ENCODE measurements at places on chromosomes 13 and 19.

DNA sequence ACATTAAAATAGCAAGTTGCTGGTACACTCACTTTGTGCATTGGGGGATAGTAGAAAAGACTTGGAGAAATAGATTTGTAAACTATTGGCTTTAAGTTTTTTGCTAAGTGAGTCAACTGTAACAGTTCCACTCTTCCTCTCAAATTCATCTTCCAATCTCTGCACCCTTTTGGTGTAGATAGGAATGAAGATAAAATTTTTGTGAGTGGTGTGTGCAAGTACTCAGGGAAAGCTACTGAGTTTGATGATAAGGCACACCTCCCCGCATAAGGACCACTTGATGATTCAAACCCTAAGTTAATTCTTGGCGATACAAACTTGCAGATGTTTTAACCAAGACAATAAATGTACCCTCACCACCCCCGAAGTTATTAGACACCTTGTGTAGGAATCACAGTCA is 168.3 kb upstream of the SLITRK1 start:
- DNase-seq, result no peak

GRCh38 chr13:112124141-112124540 is 57.2 kb downstream of the SOX1 start:
- DNase-seq, result no peak

DNA sequence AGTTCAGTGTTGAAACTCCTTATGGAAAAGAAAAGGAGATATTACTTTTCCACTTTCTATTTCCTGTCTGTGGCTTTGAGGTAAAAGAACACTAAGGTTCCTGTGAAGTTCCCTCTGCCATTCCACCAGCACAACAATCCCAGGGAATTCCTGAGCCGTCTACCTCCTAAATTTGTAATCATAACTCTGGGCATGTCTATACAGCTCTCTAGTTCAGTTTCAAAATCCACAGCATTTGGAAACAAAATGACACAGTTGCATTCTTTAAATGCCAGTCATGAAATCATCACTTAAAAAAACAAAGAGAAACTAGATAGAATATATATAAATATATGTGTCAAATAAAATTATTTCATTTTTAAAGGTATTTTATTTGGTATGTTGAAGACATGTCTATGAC is 9.0 kb upstream of the THSD1 start:
- DNase-seq, result no peak

DNA sequence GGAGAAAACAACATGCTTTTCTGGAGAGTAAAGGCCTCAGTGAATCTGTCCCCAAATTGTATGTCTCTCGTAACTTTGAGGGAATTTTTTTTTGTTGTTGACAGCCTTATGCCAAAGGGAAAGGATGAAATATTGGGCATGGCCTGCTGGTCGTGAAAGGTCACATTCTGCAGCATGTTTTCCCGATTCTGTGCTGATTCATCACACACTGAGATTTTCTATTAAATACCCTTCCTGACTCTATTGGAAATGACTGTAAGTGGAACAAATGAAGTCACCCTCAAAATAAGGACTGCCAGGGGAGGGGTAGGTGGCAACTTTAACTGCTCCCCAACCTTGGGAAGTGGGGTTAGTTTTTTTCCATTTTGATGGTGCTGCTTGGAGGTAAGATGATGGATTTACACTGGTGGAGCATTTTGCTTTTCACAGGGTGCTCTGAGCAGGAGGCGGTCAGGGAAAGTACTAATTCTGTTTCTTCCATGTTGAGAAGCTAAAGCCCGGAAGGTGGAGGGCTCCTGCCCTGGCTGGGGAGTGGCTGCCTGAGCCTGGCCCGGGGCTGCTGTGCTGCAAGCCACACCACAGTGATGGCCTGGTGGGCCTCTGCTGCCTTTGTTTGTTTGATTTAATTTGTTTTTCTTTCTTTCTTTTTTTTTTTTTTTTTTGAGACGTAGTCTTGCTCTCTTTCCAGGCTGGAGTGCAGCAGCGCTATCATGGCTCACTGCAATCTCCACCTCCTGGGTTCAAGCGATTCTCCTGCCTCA is 116.8 kb upstream of the SPATA13 start:
- DNase-seq, result no peak

GRCh38 chr19:40523322-40524047 is 53.2 kb upstream of the SHKBP1 start:
- DNase-seq, result peak; percentile 84

GRCh38 chr19:17784201-17785008 is 10.5 kb upstream of the B3GNT3 start:
- DNase-seq, result peak; percentile 80

- DNase-seq, result no peak
These were observed 60.6 kb downstream of the LRCH1 start for GRCh38 chr13:46613409-46614049.

All from HEK293T (cell line).